ENCODE measurements at places on chromosomes 2 and 18. TPM values are rescaled to one million over a fixed set of nuclear protein-coding genes. Genes with fewer than 3 reads are reported as not detected.

DNA sequence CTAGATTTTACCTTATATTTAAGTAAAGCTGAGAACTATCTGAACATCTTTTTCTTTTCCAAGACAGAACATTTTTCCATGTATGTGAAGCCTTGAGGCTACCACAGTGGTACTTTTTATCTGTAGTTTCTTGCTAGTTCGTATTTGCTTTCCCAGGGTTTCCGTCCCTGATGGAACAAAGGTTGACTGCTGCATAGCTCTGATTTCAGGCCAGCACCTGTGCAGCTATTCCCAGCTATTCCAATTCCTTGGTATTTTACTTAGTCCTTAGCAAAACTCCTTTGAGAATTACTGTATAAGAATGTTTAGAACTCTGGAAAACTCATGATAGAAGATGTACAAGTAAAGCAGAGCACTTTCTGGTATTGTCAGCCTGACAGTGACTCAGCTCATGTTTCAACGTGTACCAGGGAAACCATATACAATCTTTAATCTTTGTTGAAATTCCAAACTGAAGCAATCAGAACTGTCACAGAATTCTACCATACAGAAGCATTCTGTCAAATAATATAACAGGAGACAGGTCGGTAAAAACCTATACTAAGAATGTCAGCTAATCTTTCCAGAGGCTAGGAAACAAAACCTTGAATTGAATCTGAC lies 162.2 kb downstream of the PKP4 start:
- H3K27ac ChIP-seq = no peak overlapping the region
- H3K36me3 ChIP-seq = peaks cover 2% of the 10 kb centered on the region
- no peak for DNase-seq
- no peaks in the 10 kb centered on the region for H3K27me3 ChIP-seq
- H3K4me3 ChIP-seq = no peak overlapping the region

GRCh38 chr2:9178110-9178903 lies 28.3 kb upstream of the ASAP2 start:
- H3K4me1 ChIP-seq = peaks cover 57% of the 10 kb centered on the region
- DNase-seq = no peak
- peak overlapping the region; percentile 97 for H3K27ac ChIP-seq

DNA sequence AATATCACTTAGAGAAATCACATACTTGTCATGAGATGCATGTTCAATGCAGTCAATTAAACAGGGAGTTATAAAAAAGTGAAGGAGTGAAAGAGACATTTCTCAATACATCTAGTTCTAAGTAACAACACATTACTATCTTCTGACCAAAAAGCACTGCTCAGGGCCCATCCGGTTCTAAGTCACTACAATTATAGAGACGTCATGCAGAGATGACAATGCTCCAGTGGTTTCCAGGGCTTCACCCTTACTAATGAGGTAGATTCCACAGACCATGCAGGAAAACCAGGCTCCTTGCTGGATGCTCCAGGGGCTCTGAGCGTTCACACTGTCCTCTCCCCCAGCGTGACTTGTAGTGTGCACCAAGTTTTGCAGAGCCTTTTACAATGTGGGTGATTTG lies 88.0 kb downstream of the FTCDNL1 start:
- H3K27me3 ChIP-seq = no peaks in the 10 kb centered on the region
- no peak for DNase-seq
- no peaks in the 10 kb centered on the region for H3K4me1 ChIP-seq

DNA sequence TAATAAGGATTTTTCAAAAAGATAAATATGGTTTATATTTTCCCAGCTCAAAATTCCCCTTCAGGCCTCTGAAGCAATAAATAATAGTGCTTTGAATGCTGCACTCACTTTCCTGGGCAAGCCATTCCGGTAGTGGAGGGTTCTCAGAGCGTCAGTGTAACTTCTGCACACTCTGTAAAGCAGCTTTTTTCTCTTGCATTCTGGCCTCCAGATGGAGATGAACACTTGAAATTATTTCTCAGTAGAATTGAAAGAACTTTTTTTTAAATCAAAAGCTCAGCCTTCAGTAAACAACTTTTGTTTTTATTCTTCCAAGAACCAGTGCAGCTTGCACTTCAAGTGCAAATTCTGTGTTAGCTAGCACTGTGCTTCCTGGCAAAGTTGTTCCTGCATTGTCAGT lies 281.1 kb upstream of the RAB12 start:
- no peaks in the 10 kb centered on the region for H3K36me3 ChIP-seq
- no peak overlapping the region for H3K4me3 ChIP-seq
- no peaks in the 10 kb centered on the region for H3K27me3 ChIP-seq
- H3K27ac ChIP-seq = no peak overlapping the region
- no peak for DNase-seq

DNA sequence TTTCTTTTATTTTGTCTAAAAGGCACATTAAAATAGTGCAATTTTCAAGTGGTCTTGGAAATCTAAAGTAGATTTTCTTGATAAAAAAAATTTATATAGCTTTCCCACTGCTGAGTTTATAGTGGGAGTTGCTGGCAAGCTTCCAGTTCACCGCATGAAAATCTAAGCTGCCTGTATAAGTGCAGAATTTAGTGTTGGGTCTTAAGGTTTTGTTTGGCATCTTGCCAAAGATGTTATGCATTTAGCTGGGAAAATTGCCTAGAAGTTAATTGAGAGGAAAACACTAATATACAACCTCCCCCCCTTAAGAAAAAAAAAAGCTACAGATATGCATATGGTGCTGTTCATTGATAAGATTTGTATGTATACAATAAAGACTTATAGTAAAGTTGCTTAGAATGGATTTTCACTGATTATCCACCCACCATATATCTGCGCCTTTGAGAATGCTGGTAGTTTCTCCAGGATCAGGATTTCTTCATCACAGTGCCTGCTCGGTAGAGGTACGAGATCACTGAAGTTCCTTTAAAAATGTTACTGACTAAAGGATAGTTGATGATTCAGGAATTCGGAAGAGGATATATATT lies 803.2 kb upstream of the POU3F3 start:
- no peak for DNase-seq
- no peaks in the 10 kb centered on the region for H3K36me3 ChIP-seq

DNA sequence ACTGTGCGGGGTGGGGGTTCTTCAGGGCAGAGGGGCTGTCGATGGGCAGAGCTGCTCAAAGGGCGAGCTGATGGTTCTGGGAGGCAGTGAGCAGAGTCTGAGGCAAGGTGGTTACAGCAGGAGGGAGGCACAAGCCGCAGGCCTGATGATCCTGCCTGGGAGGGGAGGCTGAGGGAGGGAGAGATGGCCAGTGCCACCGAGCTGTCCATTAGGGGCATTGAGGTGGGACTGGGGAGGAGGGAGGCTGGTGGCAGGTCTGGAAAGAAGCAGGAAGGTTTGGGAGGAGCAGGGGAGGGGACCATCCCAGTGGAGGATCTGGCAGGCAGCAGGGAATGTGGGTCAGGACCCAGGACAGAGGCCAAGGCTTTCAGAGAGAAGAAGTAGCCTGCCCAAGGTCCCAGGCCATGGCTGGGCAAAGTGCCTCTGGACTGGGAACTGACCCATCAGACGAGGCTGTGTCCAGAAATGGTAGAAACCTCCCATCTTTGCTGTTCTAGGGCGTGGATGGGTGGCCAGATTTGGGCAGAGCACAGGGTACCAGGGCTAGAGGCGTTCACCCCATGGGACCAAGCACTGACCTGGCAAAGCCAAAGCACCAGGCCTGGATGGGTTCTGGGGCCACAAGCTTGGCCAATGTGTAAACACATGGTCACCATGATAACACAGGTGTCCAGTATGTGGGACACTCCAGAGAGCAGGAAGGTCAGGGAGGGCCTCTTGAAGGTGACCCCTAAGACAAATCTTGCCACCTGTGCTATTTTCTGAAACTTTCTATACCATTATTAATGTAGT lies 55.5 kb downstream of the INHBB start:
- no peak overlapping the region for H3K27ac ChIP-seq
- H3K36me3 ChIP-seq = no peaks in the 10 kb centered on the region
- DNase-seq = no peak
- H3K27me3 ChIP-seq = no peaks in the 10 kb centered on the region
- no peaks in the 10 kb centered on the region for H3K4me1 ChIP-seq

- H3K27me3 ChIP-seq = no peaks in the 10 kb centered on the region
- H3K4me3 ChIP-seq = no peak overlapping the region
- H3K4me1 ChIP-seq = no peaks in the 10 kb centered on the region
- DNase-seq = no peak
Measured at GRCh38 chr2:203438528-203438927, 96.6 kb downstream of the RAPH1 start.

DNA sequence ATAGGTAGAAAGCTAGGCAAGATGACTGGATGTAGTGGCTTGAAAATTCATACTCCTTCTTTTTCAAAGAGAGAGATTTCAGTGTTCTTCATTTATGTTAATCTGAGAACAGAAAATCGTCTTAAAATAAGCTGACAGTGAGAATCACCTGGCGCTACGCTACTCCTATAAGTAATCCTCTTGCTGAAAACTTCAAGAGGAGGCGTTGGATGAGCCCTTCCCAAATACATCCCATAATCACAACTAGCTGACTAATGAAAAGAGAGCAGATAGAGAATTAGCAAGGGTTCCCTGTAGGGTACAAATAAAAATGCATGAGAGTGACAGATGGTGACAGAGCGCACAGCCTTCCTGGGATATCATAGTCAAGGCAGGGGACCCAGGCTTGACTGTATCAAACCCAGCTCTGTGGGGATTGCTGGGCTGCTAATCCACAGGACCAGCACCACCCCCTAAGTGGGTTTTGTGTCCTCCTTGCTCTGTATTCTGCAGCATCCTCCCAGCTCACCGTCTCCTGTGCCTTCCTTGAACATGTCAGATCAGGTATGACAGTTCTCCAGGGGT lies 280.2 kb downstream of the SP3 start:
- no peak overlapping the region for H3K4me3 ChIP-seq
- no peaks in the 10 kb centered on the region for H3K36me3 ChIP-seq
- H3K4me1 ChIP-seq = no peaks in the 10 kb centered on the region
- H3K27ac ChIP-seq = no peak overlapping the region
- no peaks in the 10 kb centered on the region for H3K27me3 ChIP-seq

DNA sequence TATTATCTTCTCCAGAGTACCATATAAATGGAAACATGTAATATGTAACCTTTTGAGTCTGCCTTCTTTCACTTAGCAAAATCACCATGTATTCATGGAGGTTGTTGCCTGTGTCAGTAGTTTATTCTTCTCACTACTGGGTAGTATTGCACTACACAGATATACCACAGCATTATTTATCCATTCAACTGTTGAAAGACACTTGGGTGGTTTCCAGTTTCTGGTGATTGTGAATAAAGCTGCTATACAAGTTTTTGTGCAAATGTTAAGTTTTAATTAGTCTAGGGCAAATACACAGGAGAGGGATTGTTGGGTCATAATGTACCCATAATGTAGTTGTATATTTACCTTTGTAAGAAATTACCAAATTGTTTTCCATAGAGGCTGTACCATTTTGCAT lies 29.6 kb upstream of the RPRD1A start:
- no peaks in the 10 kb centered on the region for H3K36me3 ChIP-seq
- no peaks in the 10 kb centered on the region for H3K4me1 ChIP-seq
- no peak for DNase-seq
- no peak overlapping the region for H3K4me3 ChIP-seq

GRCh38 chr2:113002677-113003076 lies 2.6 kb upstream of the IL36A start:
- no peaks in the 10 kb centered on the region for H3K27me3 ChIP-seq
- no peaks in the 10 kb centered on the region for H3K4me1 ChIP-seq
- DNase-seq = no peak

GRCh38 chr2:15094161-15094560 lies 461.6 kb downstream of the LRATD1 start:
- no peaks in the 10 kb centered on the region for H3K4me1 ChIP-seq
- H3K27me3 ChIP-seq = no peaks in the 10 kb centered on the region
- no peak for DNase-seq
- H3K4me3 ChIP-seq = no peak overlapping the region
- no peak overlapping the region for H3K27ac ChIP-seq
- H3K36me3 ChIP-seq = no peaks in the 10 kb centered on the region

DNA sequence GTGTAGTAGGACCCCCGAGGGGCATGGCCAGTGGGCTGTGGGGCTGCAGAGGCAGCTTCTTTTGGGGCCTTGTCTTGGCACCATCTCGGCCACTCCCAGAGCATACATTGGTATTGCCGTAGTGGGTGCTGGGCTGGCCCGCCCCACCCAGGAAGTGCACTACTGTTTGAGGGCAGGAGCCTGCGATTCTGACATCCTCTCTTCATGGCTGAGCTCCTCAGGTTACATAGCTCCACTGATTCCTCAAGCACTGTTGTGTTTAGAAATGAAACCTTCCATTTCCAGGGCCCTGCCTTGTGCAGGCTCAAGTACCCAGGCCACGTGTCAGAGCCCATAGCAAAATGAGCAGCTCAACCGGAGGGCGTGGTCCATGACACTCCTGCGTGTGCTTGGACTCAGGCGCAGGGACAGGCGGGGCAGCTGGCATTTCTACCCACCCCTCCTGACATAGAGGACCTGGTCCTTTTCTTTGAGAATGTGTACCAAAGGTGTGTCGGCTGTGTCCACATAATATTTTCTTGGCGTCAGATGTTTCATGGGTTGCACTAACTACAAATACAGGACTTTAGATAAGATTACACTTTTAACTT lies 67.9 kb downstream of the DGKD start:
- H3K4me1 ChIP-seq = peaks cover 9% of the 10 kb centered on the region
- peak overlapping the region; percentile 65 for H3K4me3 ChIP-seq
- no peak overlapping the region for H3K27ac ChIP-seq
- H3K27me3 ChIP-seq = no peaks in the 10 kb centered on the region

DNA sequence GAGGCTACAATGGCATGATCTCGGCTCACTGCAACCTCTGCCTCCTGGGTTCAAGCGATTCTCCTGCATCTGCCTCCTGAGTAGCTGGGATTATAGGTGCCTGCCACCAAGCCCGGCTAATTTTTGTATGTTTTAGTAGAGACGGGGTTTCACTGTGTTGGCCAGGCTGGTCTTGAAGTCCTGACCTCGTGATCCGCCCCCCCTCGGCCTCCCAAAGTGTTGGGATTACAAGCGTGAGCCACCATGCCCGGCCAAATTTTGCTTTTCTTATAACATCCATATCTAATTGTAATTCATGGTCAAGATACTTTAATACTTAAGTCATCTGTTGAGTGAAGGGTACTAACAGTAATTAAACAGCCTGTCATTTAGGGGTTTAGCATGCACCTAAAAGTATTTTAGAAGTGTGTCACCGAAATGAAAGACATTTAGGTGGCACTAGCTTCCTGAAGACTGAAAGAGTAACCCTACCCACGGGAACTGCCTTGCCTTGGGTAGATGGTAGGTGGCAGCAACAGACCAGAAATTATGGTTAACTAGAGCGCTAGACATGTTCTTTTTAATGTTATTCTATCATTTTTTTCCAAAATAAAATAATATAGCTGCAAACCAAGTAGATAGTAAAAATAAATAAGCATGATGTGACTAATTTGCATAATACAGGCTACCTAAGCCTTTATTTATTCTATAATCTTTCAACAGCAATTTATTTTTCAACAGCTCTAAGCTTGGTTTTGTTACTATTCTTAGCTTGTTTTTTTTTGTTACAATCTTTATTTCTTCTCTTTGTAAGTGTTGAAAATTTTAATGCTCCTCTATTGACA lies 8.6 kb upstream of the ACYP2 start:
- H3K4me1 ChIP-seq = peaks cover 23% of the 10 kb centered on the region
- peak overlapping the region; percentile 13 for H3K4me3 ChIP-seq
- H3K27ac ChIP-seq = no peak overlapping the region
- H3K27me3 ChIP-seq = no peaks in the 10 kb centered on the region
- no peaks in the 10 kb centered on the region for H3K36me3 ChIP-seq

Gene B3GNT7
- 17.5 TPM for total RNA-seq

Gene ONECUT2
- not detected for total RNA-seq

Gene DOCK10
- total RNA-seq = 53.0 TPM

Gene HK2
- 6.9 TPM for total RNA-seq

Gene ANKRD36C
- 89.4 TPM for total RNA-seq

Gene TMEM37
- total RNA-seq = 12.3 TPM

Gene ITSN2
- total RNA-seq = 121 TPM

Gene C2orf66
- total RNA-seq = not detected

Gene ADCYAP1
- total RNA-seq = 15.3 TPM

Gene SFXN5
- total RNA-seq = 16.6 TPM
